ENCODE measurements at places on chromosomes 12 and 14. TPM values are rescaled to one million over a fixed set of nuclear protein-coding genes. Genes with fewer than 3 reads are reported as not detected.

GRCh38 chr12:120134307-120134980, 17.9 kb upstream of the RAB35 start:
- peak; percentile 39 for DNase-seq
- no peak overlapping the region for H3K4me3 ChIP-seq
- H3K27me3 ChIP-seq: no peaks in the 10 kb centered on the region
- no peaks in the 10 kb centered on the region for H3K36me3 ChIP-seq
- no peak overlapping the region for H3K27ac ChIP-seq
- no peaks in the 10 kb centered on the region for H3K4me1 ChIP-seq

The COCH gene
- 0.54 TPM for total RNA-seq

The PLEK2 gene
- total RNA-seq: 40.3 TPM

- no peak overlapping the region for H3K27ac ChIP-seq
- H3K4me3 ChIP-seq: no peak overlapping the region
- no peak for DNase-seq
- no peaks in the 10 kb centered on the region for H3K27me3 ChIP-seq
- H3K4me1 ChIP-seq: no peaks in the 10 kb centered on the region
- no peaks in the 10 kb centered on the region for H3K36me3 ChIP-seq
Measured at GRCh38 chr12:3125674-3126073, 48.5 kb downstream of the TSPAN9 start.

The SDS gene
- total RNA-seq: not detected

- no peaks in the 10 kb centered on the region for H3K27me3 ChIP-seq
- no peak overlapping the region for H3K4me3 ChIP-seq
- DNase-seq: no peak
- H3K36me3 ChIP-seq: no peaks in the 10 kb centered on the region
Measured at GRCh38 chr12:115452751-115453281, 768.8 kb upstream of the TBX3 start.

The SLC15A5 gene
- total RNA-seq: not detected

The OTX2 gene
- not detected for total RNA-seq

The WNT5B gene
- total RNA-seq: not detected

The PAPLN gene
- 27.2 TPM for total RNA-seq

GRCh38 chr14:93970965-93971634, 5.3 kb downstream of the ASB2 start:
- peak overlapping the region; percentile 70 for H3K27ac ChIP-seq
- peaks cover 37% of the 10 kb centered on the region for H3K4me1 ChIP-seq
- DNase-seq: peak; percentile 81
- H3K4me3 ChIP-seq: peak overlapping the region; percentile 29
- no peaks in the 10 kb centered on the region for H3K27me3 ChIP-seq
- no peaks in the 10 kb centered on the region for H3K36me3 ChIP-seq

The HSP90B1 gene
- 420 TPM for total RNA-seq

The GLIPR1L1 gene
- not detected for total RNA-seq

- peak; percentile 83 for DNase-seq
- H3K27ac ChIP-seq: peak overlapping the region; percentile 35
- no peaks in the 10 kb centered on the region for H3K36me3 ChIP-seq
- H3K4me3 ChIP-seq: no peak overlapping the region
Measured at GRCh38 chr14:101072945-101073597, 169.5 kb upstream of the RTL1 start.

GRCh38 chr12:97639702-97640101, 177.1 kb downstream of the RMST start:
- H3K36me3 ChIP-seq: no peaks in the 10 kb centered on the region
- no peak overlapping the region for H3K4me3 ChIP-seq
- H3K4me1 ChIP-seq: no peaks in the 10 kb centered on the region
- DNase-seq: no peak

The PTPN6 gene
- total RNA-seq: 183 TPM

DNA sequence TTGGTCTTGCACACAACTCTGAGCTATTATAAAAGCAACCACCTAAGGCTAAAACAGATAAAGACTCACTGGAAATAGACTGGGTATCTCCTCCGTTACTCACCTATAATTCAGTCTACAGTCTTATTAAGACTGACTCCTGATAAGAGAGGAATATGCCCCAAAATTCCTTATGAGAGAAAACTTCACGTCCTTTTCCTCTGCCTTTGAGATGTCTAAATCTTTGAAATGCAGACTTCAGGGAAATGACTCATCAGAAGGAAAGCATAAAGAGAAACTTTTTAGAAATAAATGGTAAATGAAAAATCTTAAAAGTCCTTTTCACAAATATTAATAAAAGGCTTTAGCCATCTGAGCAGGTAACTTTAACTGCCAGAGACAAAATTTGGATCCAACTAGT, 187.5 kb upstream of the RTL1 start:
- no peaks in the 10 kb centered on the region for H3K36me3 ChIP-seq
- H3K27me3 ChIP-seq: no peaks in the 10 kb centered on the region
- no peak overlapping the region for H3K27ac ChIP-seq
- no peak for DNase-seq
- no peaks in the 10 kb centered on the region for H3K4me1 ChIP-seq
- no peak overlapping the region for H3K4me3 ChIP-seq

The RND1 gene
- total RNA-seq: not detected

DNA sequence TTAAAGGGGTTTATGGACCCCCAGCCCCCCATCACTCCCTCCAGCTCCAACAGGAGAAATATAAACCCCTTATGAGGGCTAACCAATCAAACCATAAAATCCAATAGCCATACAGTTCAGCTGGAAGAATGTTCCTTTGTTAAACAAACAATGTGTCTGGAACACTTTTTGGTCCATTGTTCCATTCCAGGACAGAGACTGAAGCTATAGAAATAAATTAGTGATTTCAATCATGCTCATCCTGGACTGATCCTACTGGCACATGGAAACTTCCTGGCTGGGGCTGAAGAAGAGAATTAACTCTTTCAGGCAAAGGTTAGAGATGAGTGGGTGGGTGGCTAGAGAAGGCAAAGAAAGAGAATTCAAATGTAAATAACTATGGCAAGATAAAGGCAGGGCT, 63.4 kb downstream of the ANO2 start:
- no peak overlapping the region for H3K4me3 ChIP-seq
- H3K4me1 ChIP-seq: no peaks in the 10 kb centered on the region
- H3K36me3 ChIP-seq: no peaks in the 10 kb centered on the region
- H3K27me3 ChIP-seq: no peaks in the 10 kb centered on the region
- H3K27ac ChIP-seq: no peak overlapping the region

DNA sequence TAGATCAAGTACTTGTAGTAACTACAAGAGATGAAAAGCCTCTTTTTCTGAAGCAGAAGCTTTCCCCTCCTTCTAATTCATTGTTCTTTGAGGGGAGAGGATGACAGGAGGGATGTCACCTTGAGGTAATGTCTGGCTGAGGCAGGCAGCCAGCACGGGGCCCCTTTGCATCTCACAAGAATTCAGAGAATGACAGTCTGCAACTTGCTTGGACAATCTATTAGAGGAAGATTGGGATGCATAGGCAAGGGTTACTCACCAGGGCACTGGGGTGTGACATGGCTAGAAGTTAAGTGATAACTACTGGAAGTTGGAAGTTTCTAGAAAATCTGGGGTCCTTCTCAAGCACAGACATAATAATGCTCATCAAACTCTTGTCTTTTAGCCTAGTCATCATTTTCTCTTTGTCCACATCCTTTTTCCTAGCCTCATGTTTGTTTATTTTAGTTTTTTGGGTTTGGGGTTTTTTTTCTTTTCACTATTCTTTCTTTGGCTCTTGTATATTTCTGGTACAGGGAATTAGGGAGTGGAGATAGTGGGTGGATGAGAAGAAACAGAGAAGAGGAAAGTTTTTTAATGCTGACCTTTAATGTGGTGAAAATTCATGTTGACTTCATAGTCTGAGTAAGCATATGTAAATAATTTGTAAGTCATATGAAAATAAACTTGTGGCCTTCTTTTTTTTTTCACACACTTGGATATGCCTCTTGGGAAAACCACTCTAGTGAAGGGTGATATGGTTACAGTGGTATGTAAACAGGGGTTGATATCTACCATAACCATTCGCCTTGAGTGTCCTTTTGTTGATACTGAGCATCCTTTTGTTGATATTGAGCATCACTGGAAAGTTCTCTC, 55.1 kb downstream of the TTLL5 start:
- no peaks in the 10 kb centered on the region for H3K4me1 ChIP-seq
- no peak for DNase-seq
- H3K4me3 ChIP-seq: no peak overlapping the region
- H3K27ac ChIP-seq: no peak overlapping the region

DNA sequence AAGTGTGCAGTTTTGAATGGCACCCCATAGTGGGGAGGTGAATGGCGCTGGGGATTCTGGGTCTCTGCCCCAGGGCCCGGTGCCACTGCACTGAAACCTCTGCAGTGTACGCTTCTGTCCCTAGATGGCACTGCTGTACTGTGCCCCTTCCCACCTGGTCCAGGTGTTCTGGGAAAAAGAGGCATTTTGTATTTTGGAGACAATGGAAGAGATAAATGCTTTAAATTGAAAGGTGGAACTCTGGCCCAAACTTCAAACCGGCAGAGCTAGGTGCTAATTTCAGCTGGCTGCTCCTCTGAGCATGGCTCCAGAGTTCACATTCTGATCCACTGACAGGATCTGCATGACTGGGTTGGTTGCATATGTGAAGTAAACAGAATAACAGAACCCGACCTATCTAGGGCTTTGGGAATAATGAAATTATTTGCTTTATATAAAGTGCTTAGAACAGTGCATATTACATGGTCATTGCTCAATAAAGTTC, 52.2 kb downstream of the KRT80 start:
- no peaks in the 10 kb centered on the region for H3K4me1 ChIP-seq
- no peaks in the 10 kb centered on the region for H3K27me3 ChIP-seq
- DNase-seq: peak; percentile 74
- H3K27ac ChIP-seq: no peak overlapping the region
- H3K4me3 ChIP-seq: no peak overlapping the region
- H3K36me3 ChIP-seq: no peaks in the 10 kb centered on the region

DNA sequence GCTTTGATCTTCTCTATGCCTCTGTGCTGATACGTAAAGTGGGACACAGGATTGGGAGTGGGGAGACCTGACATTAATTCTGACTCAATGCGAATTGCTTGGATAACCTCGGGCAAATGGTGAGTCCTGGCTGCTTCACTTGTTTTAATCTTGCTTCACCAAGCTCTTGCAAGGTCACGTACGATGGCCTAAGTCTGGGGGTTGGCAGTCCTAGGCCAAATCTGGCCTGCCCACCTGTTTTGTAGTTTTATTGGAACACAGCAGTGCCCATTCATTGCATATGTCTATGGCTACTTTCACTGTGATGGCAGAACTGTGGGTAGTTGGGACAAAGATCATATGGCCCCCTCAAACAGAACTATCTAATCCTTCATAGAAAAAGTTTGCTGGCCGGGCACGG, 13.4 kb downstream of the CLSTN3 start:
- DNase-seq: no peak
- H3K27ac ChIP-seq: no peak overlapping the region
- no peaks in the 10 kb centered on the region for H3K4me1 ChIP-seq
- H3K27me3 ChIP-seq: no peaks in the 10 kb centered on the region
- no peaks in the 10 kb centered on the region for H3K36me3 ChIP-seq

The LTB4R2 gene
- 8.3 TPM for total RNA-seq

DNA sequence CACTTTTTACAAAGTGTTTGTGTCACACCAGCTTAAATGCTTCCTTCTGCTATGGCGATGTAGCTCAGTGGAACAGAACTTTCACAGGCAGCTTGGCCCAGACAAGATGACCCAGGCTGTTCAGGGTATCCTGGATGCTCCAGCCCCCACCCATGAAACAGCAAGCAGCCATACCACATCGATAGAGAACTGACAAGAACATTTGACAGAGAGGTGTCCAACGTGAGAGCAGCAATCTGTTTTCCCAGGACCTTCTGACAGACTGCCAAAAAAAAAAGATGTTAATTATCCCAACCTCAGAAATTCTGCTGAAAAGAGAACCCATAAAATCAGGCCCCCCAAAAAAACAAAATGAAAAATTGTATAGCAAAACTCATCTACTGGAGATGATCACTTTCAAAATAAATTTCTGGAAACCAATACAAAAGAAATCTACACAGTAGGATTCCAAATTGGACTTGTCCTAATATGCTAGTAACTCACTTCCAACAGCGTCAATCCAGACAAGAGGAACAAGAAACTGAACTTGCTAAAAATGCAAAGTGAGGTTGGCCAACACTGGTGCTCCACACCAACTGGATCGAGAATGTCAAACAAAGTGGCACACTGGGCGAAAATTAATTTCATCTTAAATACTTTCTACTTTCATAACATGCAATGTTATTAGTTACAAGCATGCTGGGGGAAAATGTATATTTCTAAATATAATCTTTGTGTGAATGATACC, 118.8 kb downstream of the DPF3 start:
- H3K4me3 ChIP-seq: no peak overlapping the region
- H3K27ac ChIP-seq: no peak overlapping the region
- H3K4me1 ChIP-seq: no peaks in the 10 kb centered on the region
- no peaks in the 10 kb centered on the region for H3K27me3 ChIP-seq

The ARG2 gene
- 125 TPM for total RNA-seq

GRCh38 chr12:127324681-127325080, 942.3 kb upstream of the TMEM132C start:
- H3K4me1 ChIP-seq: no peaks in the 10 kb centered on the region
- H3K27ac ChIP-seq: no peak overlapping the region
- no peak overlapping the region for H3K4me3 ChIP-seq
- DNase-seq: no peak
- no peaks in the 10 kb centered on the region for H3K27me3 ChIP-seq

DNA sequence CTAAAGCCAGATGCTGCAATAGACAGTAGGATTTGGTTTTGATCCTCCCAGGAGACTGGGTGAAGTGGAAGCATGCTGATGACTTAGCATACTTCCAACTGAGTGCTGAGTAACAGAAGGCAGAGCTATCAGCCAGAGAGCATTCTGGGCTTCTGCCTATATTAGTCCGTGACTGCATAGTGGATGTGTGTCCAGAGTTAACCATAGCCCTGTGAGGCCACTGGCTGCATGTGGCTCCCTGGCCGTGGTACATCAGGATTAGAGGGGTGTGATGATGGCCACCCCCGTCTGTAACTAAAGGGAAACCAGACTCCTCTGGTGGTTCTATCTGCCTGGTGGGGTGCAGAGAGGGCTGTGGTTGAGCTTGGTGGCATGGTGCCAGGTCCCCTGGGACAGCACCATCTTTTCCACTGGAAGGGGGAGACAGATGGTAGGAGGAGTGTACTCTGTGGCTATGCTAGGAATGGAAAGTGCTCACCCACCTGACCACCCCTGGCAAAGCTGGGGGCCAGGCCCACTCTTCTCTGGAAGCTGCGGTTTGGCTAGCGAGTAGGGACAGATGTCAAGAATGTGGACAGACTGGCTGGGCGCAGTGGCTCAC, 27.4 kb downstream of the ABCD4 start:
- no peaks in the 10 kb centered on the region for H3K36me3 ChIP-seq
- no peak overlapping the region for H3K4me3 ChIP-seq
- no peaks in the 10 kb centered on the region for H3K27me3 ChIP-seq
- DNase-seq: no peak

The SSTR1 gene
- total RNA-seq: 8.7 TPM

The CRIP2 gene
- 69.3 TPM for total RNA-seq
